ENCODE measurements at places on chromosomes 6 and 20.

- no peak for DNase-seq
Observed at GRCh38 chr6:127277878-127278843, 11.5 kb downstream of the RNF146 start.

- DNase-seq = no peak
Observed at GRCh38 chr6:109458774-109459531, 3.4 kb upstream of the MICAL1 start.

DNA sequence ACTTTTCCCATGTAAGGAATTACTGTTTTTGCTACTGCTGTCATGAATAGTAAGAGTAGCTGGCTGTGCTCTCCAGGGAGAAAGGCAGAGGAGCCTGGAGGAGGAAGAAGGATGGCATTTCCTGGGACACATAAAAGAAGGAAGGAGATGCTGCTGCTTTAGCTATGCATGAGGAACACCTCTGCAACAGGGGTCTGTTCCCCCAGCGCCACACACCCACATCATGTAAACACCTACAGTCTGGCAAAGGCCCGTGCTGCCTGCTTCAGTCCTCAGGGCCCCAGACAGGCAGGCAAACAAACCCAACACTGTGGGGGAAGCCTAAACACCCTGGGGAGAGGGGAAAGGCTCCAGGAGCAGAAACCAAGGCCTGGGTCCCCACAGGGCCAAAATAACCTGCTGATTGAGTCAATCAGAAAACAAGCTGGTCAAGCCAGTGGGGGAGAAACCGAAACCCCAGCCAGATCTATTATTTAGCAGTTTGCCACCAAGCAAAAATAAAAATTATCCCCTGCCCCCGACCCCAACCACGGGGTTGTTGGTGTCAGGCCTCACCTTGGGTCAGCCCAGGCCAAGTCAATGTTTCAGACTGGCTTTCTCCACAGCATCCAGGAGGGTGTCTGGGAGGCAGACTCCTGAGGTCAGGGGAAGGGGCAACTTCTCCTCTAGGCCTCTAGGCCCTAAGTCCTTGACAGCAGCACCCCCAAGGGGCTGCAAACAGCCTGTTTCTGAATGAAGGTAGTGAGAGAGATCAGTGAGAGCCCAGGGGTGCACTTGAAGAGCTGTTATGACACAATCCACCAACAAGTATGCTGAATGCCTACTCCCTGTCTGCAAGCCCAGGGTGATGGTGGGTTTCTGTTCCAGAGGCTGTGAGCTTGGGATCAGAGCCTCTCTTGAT lies 34.6 kb upstream of the SCUBE3 start:
- no peak for DNase-seq

- DNase-seq = no peak
Observed at GRCh38 chr6:148110925-148111324, 231.7 kb upstream of the SASH1 start.

GRCh38 chr6:161434350-161434749 lies 160.5 kb upstream of the AGPAT4 start:
- DNase-seq = no peak

Data from HTR-8/SVneo (cell line).